ENCODE measurements at places on chromosomes 7 and 10.

GRCh38 chr7:107528461-107528860 lies 35.3 kb downstream of the COG5 start:
- no peak for DNase-seq

DNA sequence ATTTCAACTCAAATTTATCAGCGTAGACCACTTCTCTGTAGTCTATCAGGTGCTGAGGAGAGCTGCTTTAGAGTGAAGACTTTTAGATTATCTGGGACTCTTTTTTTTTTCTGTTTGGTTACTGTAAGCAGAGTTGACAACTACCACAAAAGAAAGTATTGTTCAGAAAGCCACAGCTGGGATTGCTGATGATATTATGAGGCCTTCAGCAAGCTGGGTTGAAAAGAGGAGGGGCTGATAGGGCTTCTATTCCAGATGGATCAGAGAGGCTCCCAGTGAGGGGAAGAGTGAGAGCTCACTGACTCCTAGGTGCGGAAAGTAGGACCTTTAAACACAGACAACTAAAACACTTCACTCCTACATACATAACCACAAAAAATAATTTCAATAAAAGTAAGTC lies 188.5 kb upstream of the FERD3L start:
- no peak for DNase-seq

DNA sequence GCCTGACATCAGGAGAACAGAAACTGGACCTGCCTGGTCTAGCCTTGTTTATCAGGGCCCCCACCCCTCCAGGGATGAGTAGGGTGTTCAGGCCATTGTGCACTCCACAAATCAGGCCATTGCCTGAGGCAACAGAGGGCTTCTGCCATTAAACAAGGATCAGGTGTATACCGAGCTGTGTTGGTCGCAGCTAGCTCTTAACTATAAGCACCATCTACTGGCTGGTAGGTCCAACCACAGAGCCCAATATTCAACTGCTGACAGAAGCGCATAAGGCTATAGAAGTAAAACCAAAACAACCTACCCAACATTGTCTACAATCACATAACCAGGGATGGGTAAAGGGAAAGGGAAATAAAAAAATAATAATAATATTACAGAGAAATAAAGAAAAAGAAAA lies 451.7 kb upstream of the TEX47 start:
- no peak for DNase-seq

DNA sequence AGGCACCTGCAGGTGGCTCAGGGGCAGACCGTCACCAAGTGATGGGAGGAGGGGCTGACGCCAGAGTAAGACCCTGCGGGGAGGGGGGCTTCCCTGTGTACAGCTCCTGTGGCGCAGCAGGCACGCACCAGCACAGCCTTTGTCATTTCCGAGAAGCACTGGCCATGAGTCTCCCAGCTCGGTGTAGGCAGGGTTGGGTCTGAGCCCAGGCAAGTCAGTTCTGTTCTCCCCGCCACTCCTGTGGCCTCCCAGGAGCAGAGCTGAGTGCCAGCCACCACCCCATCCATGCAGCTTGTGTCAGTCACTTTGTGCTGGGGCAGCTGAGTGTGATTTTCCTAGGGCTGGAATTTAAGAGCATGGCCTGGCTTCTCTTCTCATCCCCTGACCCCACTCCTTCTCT lies 13.2 kb downstream of the CPSF4 start:
- DNase-seq: no peak

- no peak for DNase-seq
Measured at GRCh38 chr10:32084185-32084851, 28.1 kb upstream of the KIF5B start.
